ENCODE measurements at places on chromosomes 11 and 22.

DNA sequence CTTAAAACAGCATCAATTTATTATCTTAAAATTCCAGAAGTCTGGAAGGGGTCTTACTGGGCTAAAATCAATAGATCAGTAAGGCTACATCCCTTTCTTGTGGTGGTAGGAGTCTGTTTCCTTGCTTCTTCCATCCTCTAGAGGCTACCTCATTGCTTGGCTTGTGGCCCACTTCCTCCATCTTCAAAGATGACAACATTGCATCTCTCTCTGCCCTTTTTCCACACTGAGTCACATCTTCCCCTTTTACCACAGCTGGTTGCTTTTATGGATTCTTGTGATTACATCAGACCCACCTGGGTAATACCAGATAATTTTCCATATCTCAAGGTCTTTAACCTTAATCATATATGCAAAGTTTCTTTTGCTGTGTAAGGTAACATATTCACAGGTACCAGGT, 60.9 kb downstream of the GRIA4 start:
- no peak for DNase-seq

DNA sequence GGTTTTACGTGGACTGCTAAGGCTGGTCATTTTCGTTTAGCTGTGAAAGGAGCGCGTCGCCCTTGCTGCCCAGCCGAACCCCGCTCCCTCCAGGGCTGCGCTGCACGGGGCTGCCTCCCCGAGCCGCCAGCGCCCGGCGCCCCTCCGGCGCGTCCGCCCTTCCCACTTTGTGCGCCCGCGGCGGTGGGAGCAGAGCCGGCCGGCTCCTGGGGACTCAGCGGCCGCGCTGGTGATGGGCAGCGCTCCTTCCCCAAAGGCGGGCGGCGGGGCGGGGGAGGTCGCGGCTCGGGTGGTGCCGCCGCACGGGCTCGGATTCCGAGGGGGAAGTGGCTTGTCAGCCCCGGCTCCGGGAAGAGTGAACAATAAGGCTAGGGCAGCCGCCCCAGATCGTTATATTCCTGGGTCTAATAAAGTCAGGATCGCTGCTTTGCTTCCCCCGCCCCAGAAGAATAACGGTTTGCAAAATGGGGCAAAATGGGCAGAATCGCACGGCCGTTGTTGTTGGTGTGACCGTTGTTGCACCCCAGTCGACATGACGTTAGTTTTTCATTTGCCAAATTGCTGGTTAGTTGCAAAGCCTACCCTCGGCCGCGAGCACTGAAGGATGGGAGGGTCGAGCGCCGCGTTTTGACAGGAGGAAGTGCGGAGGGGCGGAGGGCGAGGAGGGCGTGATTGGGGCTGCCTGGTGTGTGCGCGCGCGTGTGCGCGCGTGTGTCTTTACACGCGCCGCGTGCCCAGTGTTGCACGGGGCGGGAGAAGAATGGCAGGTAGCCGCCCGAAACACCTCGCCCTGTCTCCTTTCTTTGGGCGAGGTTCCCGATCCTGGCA, 745 bp downstream of the NCAM1 start:
- DNase-seq, result peak; percentile 69

- no peak for DNase-seq
These were observed 28.3 kb upstream of the UPB1 start for GRCh38 chr22:24466716-24467328.

- DNase-seq, result no peak
These were observed 338.2 kb upstream of the NCAM1 start for GRCh38 chr11:112623057-112623456.

GRCh38 chr11:45369313-45369712, 83.2 kb upstream of the SYT13 start:
- no peak for DNase-seq

DNA sequence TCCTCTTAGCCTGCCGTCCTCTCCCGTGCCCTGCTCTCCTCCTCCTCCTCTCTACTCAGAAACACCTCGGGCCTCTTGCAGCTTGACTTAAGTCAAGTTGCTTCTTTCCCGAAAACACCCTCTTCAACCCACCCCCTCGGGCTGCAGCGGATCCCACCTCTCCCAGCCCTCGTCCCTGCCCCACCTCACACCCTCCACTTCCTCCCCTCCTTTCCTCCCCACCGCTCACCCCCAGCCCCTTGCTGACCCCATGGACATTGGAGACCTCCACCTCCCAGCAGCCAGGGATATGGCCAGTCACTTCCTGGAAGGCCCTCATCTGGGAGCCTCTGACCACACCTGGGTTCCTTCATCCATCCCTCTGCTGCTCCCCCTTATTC, 8.5 kb upstream of the CYTH4 start:
- DNase-seq, result no peak

DNA sequence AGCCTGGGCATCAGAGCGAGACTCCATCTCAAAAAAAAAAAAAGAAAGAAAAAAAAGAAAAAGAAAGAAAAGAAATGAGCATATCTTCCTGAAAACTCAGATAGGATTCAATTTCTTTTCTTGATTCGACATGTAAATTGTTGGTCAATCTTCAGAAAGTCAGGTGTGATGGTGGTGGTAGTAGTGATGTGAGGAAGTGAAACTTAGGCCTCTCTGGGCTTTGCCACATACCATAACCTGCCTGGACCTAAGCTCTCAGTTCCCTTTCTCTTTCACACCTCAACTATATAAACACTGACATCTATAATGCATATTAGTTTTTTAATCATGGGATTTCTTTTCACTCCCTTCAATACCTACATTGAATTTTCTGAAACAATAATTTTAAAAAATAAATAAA, 98.0 kb upstream of the TBCEL start:
- DNase-seq, result no peak

- DNase-seq, result no peak
These were observed 318.6 kb upstream of the B3GAT1 start for GRCh38 chr11:134730561-134731212.

- DNase-seq, result peak; percentile 44
These were observed 38.5 kb upstream of the GLYATL1 start for GRCh38 chr11:58900479-58901420.

DNA sequence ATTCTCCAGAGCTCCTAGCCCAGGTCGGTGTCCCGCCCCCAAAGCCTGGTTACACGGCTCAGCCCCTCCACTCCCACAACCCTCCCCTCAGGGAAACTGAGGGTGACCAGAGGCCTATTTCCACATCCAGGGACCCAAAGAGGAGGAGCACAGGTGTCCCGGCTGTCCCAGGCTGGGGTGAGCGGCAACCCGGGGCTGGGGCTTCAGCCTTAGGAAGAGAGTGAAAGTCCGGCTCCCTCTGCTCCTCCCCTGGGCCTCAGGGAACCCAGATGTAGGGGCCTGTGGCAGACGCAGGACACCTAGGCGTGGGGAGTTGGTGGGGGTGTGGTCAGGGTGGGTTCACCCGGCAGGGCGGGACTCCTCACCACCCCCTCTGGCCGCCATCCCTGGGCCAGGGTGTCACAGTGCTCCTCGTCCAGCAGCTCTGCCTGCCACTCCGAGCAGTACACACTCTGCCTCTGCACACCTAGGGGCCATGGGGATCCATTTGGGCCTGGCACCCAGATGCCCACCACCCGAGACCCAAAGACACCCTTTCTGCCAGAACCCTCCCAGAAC, 63.1 kb downstream of the ARFGAP3 start:
- no peak for DNase-seq

DNA sequence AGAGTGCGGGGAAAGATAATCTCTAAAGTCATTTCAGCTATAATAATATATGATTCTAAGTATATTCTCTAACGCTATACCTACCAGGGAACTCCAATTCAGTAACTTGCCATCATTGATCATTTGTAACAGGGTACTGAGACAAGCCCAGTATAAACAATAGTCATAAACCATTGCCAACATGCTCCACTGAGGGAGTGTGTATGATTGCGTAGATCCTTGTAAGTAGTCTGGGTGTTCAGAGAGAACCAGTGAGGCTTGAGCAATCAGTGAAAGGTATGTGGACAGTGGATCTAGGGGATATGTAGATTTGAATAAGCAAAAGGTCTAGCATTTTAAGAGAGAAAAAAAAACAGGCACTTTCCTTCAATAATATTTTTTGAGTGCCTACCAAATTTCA, 1326.0 kb downstream of the LRRC4C start:
- no peak for DNase-seq

GRCh38 chr11:8558436-8558835, 35.6 kb downstream of the STK33 start:
- DNase-seq, result no peak

DNA sequence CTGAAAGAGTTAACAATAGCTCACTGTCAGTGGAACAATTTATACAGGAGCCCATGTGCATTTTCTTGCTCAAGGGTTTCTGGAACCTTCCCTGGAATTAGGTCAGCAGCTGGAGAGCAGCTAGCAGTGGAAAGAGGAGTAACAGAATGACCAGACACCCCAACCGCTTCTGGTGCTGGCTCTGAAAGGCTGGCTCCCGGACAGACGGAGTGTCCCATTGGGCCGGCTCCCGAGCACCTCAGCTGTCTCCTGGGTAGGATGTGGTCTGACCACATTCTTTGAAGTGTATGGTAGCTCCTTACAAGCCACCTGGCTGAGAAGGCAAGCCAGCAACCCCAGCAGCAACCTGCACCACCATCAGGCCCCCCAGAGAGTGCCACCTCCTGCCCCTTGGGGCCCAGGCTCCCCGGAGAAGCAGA, 44.7 kb downstream of the ABTB2 start:
- no peak for DNase-seq

- no peak for DNase-seq
These were observed 494.6 kb downstream of the MIAT start for GRCh38 chr22:27152033-27152432.

DNA sequence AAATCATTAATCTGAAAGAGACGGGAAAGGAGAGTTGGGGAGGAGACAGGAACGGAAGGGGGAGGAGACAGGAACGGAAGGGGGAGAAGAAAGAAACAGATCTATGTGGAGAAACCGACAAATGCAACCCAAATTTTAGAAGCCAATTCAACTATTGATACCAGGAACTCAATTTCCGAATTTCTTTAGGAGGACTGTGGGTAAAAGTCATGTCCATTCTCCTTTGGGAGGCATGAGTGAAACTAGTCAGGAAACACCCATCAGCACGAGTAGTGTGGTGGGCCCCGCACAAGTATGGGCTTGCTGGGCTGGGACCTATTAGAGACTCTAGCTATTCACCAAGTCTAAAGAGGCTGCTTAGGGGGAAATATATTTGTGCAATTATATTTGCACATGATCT, 18.1 kb downstream of the ANO3 start:
- no peak for DNase-seq

GRCh38 chr22:30290342-30291057, 1.2 kb upstream of the CASTOR1 start:
- DNase-seq, result no peak

- DNase-seq, result no peak
These were observed 9.1 kb upstream of the CKAP5 start for GRCh38 chr11:46855167-46855566.

DNA sequence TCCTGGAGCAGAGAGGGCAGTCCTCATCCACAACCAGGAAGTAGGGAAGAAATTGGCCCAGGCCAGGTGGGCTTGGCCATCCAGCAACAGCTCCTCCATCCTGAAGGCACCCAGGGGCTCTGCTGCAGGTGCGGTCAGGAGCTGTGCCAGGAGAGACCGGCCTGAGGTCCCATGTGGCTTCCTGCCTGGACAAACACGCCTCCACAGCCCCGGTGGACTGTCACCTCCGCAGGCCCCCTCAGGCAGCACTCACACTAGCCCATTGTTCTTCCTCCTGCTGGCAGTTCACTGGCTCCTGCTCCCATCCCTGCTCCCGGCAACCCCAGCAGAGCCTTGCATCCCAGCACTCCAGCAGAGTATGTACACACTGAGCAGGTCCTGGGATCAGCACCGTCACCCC, 16.0 kb upstream of the POU2AF1 start:
- no peak for DNase-seq

- no peak for DNase-seq
These were observed 79.5 kb upstream of the SLC25A18 start for GRCh38 chr22:17483688-17484372.

- DNase-seq, result no peak
These were observed 963.6 kb downstream of the BRD1 start for GRCh38 chr22:48863965-48864528.

GRCh38 chr11:78657968-78658839, 83.5 kb upstream of the NARS2 start:
- no peak for DNase-seq

DNA sequence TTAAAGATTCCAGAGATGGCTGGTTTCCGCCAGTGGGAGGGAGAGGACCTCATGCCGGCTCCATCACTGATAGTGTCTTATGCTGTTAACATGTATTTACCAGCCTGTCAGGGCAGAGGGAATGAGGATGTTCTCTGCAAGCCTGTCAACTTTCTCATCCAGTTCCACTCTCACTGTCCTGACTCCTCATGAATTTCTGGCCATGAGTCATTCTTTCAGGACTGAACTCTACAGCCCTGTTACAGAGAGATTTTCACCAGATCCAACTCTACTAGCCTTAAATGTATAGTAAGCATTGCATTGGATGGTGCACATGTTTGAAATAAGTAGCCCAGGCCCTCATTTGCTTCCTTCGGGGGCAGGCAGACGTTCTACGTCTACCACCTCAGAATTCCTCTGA, 387.7 kb downstream of the TMEM135 start:
- DNase-seq, result no peak

DNA sequence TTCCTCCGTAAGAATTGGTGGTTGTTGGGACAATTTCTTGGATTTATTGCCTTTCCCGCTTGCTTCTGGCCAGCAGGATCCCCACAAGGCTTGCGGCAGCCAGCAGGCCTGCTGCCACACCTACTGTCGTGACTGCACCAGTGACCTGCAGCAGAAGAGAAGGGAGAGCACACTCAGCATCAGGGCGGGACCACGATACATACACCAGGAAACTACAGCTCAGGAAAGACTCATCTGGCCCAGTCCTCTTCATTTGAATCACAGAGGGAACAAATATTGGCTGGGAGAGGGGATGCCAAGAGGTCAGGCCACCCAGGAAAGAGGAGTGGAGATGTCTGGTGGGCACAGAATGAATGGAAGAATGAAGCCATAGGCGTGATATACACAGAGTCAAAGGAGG, 10.3 kb downstream of the PLAAT2 start:
- DNase-seq, result no peak

- peak; percentile 87 for DNase-seq
These were observed 2.1 kb downstream of the TOB2 start for GRCh38 chr22:41444360-41445128.

DNA sequence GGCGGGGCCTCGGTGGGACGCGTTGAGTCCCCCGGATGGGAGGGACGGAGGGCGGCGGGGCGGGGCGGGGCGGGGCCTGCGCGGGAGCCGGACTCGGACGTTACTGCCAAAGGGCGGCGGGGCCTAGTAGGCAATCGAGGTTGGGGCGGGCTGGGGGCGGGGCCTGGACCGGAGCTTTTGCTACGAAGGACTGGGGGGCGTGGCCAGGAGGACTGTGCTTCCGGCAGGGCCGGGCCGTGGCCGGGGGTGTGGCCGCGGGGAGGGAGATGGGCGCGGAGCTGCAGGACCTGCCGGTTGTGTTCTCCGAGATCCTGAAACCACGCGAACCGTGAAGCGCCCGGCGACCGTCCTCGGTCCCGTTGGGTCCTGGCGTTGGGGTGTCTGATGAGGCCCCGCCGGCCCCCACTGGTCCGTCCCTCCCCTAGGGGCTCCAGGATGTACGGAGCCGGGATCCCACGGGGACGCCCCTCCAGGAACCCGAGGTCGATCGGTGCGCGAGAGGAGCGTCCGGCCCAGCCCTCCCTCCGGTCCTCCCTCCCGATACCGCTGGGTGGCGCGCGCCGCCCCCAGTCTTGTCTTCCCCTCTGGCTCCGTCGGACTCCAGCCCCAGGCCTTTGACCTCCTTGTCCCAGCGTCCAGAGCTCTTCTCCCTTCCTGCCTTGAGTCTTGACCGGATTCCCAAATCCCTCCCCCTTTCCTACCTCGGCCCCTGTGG, 648 bp upstream of the NUDT8 start:
- peak; percentile 93 for DNase-seq
